GM20000 (cell line): ENCODE measurements at places on chromosomes 5 and 9.

DNA sequence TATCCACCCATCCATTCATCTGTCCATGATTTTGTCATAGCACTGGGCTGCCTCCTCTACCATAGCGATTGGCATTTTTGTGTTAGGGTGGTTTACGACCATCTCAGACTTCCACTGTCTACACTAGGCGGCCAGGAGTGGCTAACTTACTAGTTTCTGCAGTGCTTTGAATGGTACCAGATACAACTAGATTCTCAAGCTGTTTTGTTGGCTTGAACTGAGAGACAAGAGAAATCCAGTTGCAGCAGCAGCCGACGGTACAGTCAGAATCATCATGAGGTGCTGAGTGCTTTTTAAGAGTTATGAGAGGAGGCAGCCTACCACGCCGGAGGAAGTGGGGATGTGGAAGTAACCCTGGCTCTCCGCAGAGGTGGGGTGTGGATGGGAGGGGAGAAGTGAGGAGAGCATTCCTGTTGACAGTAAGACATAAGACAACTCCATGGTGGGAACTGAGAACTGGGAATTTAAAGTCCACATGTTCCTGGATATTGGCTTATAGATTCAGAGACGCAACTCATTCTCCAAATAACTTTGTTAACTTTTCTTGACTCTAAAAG is 27.9 kb downstream of the COL5A1 start:
- no peak for DNase-seq

GRCh38 chr9:71743217-71743705 is 25.1 kb downstream of the CEMIP2 start:
- no peak for DNase-seq

DNA sequence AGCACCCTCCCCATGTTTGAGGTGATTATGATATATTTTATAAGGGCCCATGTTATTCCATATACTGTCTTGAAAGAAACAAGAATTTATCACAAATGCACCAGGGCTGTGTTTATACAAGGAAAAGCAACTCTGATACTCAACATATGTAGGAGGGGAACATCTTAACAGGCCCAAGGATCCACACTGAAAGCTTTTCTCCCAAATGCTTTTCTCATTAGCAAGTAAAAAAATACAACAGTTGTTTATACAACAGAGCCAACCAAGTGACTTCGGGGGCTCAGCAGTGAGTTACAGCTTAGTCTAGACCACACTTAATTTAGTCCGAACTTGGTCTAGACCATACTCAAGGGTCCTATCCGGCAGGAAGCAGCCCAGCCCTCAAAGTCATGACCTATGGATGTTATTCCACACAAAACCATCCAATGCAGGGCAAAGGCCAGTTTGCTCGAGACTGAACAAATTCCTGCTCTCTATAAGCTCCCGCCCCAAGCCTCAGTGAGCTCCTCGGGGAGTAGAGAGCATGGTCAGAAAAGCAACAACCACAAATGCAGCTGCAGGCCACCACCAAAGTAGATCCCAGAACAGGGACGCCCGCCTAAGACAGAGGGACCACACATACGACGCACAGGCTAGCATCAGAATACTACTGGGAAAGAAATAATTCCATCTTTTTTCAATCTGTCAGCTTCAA is 6.8 kb downstream of the GZMK start:
- DNase-seq, result no peak

DNA sequence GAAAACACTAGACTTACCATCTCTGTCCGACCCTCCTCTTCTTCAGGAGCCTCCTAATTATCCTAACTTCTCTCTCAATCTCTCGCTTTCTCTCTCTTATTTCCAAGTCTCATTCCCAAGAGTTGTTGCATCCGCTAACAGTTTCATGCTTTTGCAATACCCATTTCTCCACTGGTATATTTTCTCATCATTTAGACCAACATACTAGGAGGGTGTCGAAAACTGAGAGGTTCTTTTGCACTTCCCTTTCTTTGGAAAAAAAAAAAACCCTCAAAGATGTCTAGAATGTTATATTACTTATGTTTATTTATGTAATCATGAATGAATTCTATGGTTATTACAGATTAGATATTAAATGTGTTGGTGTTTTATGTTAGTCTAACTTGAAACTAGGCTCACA is 35.9 kb downstream of the SPZ1 start:
- DNase-seq, result no peak

DNA sequence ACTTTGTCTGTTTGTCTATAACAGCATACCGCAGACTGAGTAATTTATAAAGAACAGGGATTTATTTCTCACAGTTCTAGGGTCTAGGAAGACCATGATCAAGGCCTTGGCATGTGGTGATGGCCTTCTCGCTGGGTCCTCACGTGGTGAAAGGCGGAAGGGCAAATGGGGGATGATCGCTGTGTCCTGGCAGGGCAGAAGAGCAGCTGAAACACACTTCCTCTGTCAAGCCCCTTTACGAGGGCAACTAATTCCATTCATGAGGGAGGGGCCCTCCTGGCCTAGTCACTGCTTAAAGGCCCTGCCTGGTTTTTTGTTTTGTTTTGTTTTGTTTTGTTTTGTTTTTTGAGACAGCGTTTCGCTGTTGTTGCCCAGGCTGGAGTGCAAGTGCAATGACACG is 41.9 kb upstream of the UBTD2 start:
- no peak for DNase-seq

- DNase-seq, result no peak
Measured at GRCh38 chr5:128196080-128196479, 112.5 kb downstream of the SLC12A2 start.

- no peak for DNase-seq
Measured at GRCh38 chr9:71647094-71647591, 121.2 kb downstream of the CEMIP2 start.

GRCh38 chr9:70060148-70060882 is 16.7 kb downstream of the MAMDC2 start:
- DNase-seq, result no peak

DNA sequence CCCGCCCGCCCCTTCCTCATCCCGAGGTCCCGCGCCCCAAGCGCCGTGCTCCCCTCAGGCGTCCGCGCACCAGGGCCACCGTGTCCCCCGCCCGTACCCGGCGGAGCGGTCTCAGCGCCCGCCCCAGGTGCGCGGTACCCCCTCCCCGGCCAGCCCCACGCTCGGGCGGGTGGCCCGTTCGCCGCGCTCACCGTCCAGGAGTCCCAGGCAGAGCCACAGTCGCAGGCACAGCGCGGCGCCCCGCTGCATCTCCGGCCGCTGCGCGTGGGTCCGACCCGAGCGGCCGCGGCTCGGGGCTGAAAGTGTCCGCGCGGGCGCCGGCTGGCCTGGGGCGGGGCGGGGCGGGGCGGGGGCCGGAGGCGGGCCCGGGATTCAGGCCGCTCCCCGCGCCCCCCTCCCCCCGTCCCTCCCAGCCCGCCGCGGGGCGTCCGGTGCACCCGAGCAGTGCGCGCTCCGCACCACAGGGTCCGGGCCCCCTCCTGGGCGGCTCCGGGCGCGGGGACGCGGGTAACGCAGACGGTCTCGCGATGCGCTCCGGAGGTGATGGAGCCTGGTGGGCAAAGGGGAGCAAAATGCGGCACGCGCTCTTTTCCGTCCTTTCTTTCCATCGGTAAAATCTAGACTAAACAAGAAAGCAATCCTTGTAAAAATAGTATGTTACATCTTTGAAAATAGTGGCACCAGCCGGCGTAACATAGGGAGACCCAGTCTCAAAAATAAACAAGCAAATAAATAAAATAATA is at the start of gene FLT4:
TSS of gene FLT4 (minus strand) at position 304 of the 743 bp plus-strand sequence. CDS start at position 249, 55 bp downstream.
- DNase-seq, result no peak

DNA sequence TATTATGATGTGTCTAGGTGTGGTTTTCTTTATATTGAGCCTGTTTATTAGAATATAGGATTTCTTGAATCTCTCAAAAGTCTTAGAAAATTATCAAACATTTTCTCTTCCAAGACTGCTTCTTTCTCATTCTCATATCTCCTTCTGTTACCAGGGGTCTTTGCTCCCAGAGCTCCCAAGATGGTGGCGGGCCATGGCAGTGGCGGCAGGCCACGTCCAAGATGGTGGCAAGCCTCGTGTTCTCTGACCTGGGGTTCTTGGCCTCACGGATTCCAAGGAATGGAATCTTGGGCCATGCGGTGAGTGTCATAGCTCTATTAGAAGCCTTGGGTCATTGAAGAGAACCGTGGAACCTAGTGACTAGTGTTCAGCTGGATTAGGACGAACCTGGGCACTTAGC is 248.9 kb downstream of the SMARCA2 start:
- DNase-seq, result no peak

DNA sequence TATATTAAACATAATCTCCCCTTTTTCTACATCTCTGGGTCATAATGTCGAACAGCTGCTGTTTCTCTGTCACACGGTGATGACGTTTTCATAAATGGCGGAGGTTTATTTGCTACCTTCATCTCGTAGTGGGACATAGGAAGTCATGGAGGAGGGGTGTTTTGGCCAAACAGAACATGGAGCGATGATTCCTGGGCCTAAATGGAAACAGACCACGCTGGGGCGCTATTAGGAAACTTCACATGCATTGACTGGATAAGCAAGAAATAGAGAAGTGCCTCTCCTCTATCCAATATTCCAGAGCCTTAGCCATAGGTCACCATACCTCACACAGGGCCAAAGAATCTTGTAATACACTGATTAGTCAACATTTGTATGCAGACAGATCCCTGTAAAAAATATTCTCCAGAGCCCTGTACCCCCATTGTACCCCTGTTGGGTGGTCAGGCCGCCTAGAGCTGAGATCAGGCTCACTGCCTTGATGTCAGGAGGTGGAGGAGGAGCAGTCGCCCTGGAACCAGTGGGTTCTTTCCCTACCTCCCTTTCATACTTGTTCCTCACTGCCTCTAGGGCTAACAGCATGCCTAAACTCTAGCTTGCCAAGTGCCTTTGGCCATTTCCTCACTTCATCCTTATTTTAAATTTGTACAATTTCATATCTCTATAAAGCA is 77.8 kb upstream of the SPIN1 start:
- DNase-seq, result no peak

GRCh38 chr5:26430323-26430722 is 608.1 kb downstream of the CDH9 start:
- DNase-seq, result no peak

DNA sequence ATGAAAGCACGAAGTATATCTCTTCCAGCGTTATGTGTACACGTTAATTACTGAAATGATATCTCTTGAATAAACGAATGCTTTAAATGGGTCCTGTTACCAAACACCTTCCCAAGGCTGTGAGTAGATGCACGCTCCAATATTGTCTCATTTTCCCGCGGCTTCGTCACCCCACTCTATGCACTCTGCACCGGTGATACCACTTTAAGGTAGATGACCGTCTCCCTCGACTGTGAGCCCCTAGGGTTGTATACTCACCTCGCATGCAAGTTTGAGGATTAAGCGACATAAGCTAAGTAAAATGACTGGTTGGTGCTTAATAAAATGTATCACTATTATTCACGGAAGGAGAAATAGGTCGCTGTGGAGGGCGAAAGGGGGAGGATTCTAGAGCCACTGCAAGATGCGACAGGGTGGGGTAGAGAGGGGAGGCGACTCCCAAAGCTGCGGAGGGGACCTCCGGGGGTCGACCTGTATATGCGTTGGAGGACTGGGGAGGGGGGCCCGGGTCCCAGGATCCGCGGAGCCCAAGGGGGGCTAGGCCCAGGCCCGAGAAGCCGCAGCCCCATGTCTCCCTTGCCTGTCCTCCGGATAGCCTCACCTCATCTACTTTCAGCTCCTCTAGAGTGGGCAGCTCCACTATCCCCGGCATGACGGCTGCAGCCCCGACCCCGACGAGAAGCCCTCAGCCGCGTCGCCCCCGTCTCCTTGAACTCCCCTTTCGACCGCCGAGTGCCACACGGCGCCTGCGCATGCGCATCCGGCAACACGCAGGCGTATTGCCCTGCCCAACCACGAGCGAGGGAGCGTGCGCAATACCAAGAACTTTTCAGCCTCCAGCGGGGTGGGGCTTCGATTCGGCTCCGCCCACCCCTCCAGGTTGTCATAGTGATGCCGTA is at the start of the genes MORN5 and NDUFA8:
TSS of gene MORN5 (plus strand) at position 883 of the 899 bp plus-strand sequence. CDS start 65 bp downstream, outside the sequence.
TSS of gene NDUFA8 (minus strand) at position 754 of the 899 bp plus-strand sequence. CDS start at position 652, 102 bp downstream.
- peak; percentile 96 for DNase-seq

DNA sequence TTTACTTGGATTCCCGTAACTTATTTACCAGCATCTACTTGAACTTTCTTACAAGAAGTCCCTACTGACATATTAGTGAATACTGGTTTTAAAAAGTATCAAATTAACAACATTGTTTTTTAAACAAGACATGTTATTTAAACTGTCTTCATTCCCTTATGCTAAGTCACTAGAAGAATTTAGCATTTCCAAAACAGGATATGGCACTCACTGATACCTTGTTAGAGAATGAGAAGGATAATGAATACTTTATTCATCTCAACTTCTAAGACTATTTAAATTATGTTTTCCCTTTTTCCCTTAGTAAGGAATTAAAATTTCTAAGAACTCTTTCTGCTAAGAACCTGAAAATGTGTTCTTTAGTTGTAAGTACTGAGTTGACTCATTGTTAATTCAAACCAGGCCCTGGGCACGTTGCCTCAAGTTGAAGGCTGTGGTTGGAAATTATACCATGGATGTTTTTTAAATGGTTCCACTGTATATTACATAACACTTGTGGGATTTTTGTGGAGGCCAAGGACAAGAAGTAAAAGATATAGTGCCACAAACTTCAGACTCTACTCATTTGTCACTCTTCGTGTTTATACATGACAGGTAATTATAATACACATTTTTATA is 219.0 kb upstream of the EDIL3 start:
- no peak for DNase-seq

GRCh38 chr5:932628-933250 is 40.1 kb downstream of the TRIP13 start:
- DNase-seq, result no peak

GRCh38 chr5:139141446-139142204 is 56.5 kb downstream of the SIL1 start:
- no peak for DNase-seq

DNA sequence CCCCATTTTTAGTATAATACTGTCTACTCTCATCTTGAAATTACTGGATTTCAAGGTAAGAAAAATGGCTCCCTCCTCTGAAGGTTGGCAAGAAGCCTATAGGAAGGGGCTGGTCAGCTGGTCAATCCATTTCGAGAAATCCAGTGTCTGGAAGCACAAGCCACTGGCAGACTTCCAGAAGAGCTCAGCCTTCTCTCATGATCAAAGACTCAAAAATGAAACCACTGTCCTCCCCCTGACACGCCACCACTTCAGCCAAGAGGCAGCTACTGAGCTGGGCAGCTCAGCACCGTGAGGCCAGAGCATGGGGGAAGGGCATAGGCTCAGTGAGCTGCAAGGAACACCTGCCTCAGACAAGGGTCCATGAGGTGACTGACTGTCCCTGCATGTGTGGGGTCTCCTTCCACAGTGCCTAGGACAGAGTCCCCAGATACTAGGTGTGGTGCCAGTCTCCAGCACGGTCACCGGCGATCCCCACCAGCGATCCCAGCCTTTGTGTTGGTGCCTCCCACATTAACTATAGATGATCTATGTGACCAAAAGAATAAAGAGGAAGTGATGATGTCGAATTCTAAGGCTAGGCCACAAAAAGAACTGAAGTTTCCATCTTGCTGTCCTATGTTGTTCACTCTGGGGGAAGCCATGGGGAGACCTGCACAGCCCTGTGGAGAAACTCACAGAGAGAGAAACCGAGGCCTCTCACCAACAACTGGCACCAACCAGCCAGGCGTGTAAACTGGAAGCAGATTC is 100.1 kb upstream of the LRRTM2 start:
- no peak for DNase-seq

DNA sequence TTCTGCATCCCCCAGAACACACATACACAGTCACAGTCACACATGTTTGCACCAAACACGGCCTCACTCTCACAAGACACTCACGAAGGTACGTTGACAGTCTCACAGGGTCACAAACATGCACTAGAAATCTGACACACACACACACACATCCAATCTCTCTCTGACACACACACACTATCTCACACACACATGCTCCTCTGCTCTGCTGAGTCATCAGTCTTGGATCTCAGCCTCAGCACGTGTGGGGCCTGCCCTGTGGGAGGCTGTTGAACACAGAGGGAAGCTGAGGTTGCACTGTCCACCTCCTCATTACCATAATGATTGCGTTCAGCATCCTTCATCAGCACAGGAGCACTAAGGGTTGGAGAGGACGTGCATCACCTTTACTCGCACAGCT is 188.8 kb downstream of the MTRR start:
- DNase-seq, result no peak
